ENCODE measurements at places on chromosomes 12 and 14.

DNA sequence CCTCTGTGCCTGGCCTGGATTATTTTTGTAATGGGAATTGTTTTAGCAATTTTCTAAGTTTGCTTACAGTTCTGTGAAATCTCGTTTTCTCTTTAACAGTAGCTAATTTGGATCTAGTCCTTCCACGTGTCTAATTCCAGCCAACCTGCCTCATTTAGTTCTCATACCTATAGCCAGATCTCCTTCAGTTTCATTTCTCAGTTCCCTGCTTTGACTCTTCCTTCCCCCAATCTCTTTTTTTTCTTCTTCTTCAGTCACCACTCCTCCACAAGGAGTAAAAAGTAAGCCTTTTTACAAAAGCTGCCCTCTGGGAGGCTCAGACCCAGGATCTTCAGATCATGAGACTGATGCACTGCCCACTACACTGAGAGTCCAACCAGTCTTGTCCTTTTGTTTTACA lies 1.4 kb downstream of the THTPA start:
- no peak for DNase-seq

- no peak for DNase-seq
Measured at GRCh38 chr14:76236172-76237130, 84.7 kb downstream of the GPATCH2L start.

DNA sequence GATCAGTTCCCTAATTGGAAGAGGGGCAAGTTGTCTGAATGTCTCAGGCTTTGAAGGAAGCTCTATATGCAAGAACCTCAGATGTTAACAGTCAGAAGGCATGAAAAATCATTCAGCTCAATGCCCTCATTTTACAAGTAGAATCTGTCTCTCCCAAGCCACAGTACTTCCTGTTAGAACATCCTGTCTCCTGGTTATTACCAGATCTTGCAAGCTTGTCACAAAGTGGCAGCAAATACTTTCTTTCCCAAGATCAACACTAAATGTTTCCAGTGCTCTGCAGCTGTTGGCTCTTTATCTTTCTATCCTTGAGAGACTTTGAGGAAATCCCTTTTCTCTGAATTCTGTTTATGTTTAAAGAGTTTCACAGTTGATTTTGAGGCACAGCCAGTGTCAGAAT lies 235.5 kb downstream of the AKAP6 start:
- DNase-seq, result no peak

- DNase-seq, result no peak
Measured at GRCh38 chr12:4268329-4269181, 5.0 kb upstream of the CCND2 start.

DNA sequence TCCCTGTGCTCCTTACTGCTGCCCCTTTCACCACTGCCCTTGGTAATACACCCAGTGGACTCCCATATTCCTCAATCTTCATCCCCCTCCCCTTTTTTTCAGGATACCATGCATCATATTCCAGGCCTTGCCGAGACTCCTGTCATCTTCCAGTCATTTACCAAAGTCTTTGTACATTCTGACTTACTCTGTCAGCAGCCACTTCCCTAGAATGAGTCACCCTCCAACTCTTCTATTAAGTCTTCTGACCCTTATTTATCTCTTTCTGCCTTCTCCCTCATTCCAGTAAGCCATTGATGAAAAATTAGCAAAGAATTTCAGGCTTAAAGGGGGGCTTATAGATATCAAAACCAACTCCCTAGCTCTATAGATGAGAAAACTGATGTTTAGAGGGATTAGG lies 128.0 kb downstream of the STXBP6 start:
- peak; percentile 49 for DNase-seq

- DNase-seq, result no peak
Measured at GRCh38 chr12:102009796-102010195, 52.0 kb downstream of the WASHC3 start.

DNA sequence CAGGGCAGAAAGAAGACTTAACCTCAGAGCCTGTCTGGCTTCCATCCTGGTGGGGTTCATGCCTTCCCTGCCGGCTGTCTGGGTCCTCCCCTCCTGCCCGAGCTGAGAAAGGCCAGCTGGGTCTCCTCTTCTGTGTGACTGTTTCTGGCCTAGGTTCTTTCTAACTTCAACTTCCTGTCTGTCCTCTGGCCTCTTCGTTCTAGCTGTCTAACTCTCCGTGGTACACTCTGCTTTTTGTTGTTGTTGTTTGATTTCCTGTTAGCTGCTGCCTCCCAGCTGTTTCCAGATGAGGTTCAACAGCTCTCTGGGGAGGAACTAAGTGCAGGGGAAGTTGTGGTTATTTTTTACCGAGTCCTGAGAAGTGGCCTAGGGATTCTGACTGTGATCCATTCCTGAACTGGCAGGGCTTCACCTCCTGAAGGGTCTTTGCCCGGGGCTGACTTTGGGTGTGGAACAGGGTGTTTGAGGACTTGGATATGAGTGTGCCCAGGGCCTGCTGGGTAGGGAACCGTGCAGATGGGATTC lies 3.2 kb downstream of the MLXIP start:
- DNase-seq, result peak; percentile 49

GRCh38 chr14:59097681-59098080 lies 90.8 kb upstream of the DAAM1 start:
- DNase-seq, result peak; percentile 42

DNA sequence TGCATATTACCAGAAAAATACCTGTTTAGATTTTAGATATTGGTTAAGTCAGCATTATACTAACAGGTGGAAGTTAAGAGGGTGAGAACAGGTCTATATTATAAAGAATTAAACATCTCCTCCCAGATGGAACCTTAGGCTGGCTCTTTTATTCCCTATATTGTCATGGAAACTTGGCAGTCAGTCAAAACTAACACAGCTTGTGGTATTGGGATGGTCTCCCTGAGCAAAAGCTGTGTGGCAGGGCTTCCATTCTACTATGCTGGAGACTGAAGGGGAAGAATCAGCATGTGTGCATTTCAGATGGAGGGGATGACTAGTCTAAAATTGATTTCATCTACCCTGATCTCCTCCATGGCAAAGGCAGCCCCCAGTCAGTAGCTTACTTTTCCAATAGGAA lies 66.7 kb downstream of the SMOC1 start:
- DNase-seq, result no peak

DNA sequence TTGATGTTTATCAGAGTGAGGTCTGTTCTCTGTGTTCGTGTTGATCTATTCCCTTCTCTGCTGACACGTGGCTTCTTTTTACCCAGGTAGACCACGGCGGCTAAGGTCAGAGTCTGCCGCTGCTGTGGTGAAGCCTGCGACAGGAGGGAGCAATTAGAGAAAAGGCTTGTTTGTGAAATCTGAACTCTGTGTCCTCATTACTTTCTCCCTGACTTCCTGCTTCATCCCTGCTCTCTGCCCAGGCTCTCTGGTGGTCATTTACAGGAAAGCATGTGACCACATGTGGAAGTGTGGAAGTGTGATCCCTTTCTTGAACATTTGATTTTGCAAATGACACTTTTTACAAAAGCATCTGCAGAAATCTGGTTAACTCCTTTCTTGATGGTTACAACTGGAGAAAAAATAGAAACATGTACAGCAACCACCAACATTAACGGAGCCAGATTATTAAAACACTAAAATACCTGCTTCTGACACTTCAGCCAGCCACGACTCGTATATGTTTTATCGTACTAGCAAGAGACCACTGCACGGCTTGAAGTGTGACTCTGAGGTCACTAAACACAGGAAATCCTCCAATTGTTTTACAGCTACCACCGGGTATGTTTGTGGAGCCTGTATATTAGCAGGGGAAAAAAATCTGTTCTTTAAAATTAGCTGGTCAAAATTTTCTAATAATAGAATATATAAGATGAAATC lies 388.6 kb upstream of the TMPO start:
- DNase-seq, result no peak

- peak; percentile 15 for DNase-seq
Measured at GRCh38 chr12:79121486-79121885, 256.9 kb downstream of the SYT1 start.

DNA sequence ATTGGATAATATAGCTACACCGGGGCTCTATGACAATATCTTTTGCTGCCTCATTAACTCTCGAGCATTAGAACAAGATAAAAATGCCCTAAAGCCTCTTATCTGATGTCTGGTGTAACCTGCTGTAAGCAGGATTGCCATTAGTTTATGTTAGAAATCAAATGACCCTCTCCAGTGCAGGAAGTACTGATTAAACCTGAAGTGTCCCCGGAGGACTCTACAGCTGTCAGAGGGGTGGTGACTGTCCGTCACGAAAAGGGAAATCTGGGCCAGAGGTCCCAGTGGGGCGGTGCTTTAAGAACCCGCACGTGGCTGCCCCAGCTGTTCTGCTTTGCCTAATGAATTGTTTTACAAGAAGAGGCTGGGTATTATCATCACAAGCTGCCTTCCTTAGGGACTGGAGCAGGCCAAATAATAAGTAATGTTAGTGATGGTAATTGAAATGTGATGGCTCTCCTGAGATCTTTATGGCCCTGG lies 55.7 kb downstream of the LIN52 start:
- DNase-seq, result no peak

- no peak for DNase-seq
Measured at GRCh38 chr12:114990381-114990780, 306.4 kb upstream of the TBX3 start.
